Stimulated activated CD4-positive, alpha-beta T cell treated with anti-CD3 and anti-CD28 coated beads, Interleukin-1b, Interleukin-23, amount 100 ng/mL, for 24 hours (primary cell): ENCODE measurements at places on chromosomes 1 and 21.

DNA sequence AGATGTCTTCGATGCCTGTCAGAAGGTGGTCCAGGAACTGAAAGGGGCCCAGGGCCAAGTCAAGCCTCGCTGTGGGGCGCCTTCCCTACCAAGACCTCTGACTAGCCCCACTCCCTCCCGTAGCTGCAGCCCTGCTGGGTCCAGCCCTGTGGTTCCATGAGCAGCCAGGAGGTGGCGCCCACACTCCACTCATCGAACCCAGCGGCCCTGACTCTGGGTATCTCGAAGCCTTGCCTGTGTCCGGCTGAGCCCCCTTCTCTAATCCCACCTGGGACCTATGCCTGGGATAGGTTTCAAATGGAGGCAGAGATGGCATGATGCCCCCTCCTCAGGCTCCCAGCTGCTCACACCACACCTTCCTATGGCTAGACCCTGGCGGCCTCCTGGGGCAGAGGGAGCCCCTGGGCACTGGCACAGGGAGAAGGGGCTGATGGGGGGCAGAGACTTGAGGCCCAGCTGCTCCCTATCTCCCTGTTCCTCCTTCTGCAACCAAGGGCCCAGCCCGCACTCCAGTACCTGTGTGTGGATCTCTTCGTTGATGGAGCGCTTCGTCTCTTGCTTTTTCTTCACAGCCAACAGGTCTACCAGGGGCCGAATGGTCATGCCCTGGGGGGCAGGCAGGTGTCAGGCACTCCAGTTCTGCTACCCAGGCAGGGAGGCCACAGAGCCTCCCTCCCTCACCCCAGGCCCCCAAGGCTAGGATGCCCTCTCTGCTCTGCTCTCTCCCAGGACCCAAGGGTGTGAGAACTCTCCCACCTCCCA lies 52.0 kb downstream of the SLC9A1 start:
- peak; percentile 60 for DNase-seq

GRCh38 chr1:198564716-198565115 lies 24.2 kb upstream of the ATP6V1G3 start:
- DNase-seq = no peak

DNA sequence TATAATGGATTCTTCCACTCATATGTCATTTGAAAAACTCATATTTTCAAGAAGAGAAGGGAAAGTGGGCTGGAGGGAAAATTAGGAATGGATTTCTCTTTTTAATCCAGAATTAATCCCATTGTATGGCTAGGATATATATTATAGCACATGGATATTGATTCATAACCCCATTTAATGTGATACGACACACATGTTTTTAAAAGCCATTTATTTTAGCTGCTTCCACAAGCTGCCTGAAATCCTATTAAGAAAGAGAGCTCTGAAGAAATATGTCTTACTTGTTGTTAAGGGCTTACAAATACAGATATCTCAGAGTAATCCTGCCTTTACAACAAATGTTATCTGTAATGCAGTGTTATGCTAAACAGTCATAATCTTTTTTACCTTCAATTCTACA lies 598.6 kb downstream of the AMY1C start:
- DNase-seq = no peak

- peak; percentile 36 for DNase-seq
Observed at GRCh38 chr1:42765832-42766740, 742 bp downstream of the P3H1 start.
